ENCODE measurements at places on chromosomes 6 and 20. TPM values are rescaled to one million over a fixed set of nuclear protein-coding genes. Genes with fewer than 3 reads are reported as not detected.

- DNase-seq = peak; percentile 31
Measured at GRCh38 chr6:116969211-116969863, 92.3 kb downstream of the RFX6 start.

DNA sequence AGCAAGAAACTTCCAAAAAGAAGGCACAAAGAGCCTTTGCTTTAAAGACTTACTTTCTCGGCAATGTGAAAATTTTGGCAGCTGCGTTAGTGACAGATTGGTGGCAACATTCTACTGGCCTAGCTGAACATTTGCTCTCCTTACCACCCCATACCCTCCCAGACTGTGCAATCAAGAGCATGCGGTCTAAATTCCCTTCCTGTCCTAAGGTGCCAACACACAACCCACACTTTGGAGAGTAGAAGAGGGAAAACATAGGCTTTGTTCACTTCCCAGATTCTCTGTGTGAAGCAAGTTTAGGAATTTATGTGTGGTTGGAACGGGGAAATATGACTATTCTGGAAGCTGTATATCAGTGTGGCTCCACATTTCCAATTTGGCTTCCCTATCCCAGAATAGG is 29.8 kb upstream of the NEDD9 start:
- no peak for DNase-seq

DNA sequence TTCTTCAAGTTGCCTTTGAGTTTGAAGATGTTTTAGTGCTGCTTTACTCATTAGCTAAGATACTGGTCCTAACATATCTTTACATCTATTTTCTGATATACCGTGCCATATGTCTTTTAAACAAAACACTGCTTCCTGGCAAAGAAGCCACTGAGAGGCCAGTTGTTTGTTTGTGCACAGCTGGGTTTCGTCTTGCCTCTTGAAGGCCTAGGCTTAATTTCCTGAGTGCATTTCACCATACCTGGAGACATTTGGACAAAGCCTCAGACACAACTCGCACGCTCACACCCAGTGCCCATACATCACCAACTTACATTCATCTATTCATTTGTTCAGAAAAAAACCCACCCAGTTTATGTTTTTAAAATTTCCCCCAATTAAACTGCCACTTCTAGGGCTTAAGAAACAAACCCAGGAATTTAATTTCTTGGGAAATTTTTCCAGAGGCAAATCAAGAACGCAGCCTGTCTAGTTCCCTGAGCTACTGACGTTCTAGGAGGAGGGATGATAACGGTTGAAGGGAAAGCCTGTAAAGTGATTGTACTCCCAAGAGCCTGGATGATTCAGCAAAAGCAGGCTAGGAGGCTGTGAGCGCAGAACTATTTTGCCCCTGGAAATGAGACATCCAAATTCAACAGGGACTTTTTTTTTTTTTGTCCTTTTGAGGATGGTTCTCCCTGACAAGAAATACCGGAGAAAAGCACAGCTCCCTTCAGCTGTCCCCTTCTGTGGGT is 77.7 kb downstream of the OLIG3 start:
- DNase-seq = no peak

- DNase-seq = no peak
Measured at GRCh38 chr20:48686238-48687116, 141.3 kb downstream of the PREX1 start.

DNA sequence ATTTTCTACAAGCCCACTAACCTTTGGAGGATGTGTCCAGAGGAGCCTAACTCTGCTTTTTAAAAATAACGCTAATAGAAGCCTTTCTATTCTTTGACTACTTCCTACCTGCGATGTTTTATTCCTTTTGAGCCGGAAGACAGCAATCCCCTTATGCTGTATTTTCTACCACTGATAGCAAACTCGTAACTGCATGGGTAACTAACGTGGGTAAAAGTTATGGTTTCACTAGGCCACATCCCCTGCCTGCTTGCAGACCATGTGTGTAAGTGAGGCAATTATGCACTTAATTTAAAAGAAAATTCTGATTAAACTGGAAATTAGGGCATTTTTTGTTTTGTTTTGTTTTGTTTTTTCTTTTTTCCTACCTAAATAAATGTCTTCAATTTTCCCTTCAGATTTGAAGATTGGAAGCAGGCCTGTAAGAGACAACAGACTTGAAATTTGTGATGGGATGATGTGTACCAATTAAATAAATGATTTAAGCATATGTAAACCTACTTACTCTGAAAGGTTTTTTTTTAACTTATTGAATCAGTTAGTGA is 931 bp downstream of the UFL1 start:
- DNase-seq = peak; percentile 35

- no peak for DNase-seq
Measured at GRCh38 chr6:84576029-84576428, 188.4 kb downstream of the TBX18 start.

DNA sequence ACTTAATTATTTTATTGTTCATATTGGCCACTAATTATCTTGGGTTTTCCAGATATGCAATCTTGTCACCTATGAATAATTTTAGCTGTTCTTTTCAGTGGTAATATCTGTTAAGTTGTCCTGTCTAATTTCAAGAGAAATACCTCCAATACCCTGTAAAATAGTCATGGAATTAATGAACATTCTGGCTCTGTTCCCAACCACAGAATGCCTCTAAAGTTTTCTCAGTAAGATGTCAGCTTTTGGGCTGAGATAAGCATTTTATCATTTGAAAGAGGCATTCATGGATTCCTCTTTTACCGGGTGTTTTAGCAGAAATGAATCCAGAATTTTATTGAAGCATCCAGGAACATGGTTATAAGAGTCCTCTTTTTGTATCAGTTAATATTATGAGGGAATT is 109.3 kb downstream of the WDR27 start:
- DNase-seq = no peak

DNA sequence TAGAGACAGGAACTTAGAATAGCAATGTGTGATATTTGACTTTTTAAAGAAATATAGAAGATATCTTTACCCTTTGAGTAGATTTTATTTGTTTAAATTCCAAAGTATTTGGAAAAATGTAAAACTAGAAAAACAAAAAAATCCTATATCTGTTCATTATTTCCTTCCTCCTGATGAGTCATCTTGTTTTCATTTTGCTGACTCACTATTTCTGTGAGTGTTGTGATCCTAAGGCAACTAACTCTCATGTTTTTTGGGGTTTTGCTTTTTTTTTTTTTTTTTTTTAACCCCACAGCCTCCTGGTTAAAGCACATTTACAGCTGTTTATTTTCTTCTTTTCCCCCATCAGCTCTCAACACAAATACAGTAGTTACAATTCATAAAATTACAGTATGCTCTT is 37.8 kb upstream of the THEMIS start:
- DNase-seq = no peak

DNA sequence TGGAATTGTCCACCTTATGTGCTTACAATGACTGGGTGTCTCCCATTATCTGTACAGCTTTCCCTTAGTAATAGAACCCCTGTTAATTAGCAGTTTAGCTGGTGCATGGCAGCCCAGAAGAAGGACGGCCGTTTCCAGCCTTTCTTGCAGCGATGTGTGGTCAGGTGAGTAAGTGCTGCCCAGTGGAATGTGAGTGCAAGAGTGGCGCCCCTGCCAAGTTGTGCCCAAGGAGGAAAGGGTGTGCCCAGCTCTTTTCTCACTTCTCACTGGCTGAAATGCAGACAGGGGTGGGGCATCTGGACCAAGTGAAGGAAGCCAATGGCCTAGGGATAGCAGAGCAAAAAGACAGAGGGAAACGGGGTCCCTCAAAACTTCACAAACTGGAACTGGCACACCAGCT is 296.8 kb downstream of the PREX1 start:
- no peak for DNase-seq

DNA sequence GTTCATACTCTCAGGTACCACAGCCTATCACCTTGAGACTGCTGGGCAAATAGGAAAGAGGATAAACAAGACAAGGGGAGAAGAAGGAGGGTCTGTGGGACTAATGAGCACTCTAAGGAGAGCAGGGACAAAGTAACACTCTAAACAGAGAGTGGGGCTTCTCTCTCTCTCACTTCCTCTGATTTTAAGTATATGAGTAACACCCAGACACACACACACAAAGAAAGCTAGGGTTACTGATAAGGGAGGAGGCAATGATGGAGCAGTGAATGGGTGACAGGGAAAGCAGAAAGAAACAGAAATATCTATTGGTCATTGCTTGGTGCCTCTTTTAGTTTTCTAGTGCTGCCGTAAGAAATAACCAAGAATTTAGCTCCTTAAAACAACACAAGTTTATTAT is 96.2 kb upstream of the RNF217 start:
- no peak for DNase-seq

DNA sequence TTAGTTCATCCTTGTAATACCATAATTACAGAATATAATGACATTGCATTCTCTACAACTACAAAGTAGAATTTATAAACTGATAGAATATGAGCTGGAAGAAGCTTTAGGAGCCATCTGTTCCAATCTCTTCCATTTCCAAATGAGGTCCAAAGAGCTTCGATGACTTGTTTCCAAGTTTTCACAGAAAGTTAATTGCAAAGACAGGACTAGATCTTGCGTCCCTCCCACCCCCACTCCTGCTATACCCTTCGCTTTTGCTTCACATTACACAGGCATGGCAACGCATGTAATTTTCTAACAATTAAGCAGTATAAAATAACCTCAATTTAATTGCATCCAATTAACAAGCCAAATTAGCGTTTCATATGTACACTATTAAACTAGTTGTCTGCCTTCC is 7.0 kb downstream of the HIVEP2 start:
- DNase-seq = no peak

GRCh38 chr20:47925593-47925992 is 140.3 kb upstream of the SULF2 start:
- no peak for DNase-seq

DNA sequence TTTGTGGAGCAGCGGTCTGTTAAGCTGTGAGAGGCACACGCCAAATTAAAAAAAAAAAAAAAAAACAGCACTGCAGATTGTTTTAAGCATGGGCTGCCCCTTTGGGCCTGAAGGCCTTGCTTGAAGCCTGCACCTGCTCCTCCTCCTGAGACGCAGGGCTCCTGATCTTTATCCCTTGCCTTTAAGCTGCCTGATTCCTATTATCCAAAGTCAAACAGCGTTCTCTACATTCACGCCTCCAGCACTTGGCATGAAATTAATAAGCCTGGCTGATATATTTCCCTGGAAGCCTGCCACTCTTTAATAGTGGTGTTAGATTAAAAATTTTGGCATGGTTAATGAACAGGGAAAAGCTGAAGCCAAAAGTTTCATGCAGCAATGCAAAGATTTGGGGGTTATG is 163.9 kb downstream of the FAXC start:
- no peak for DNase-seq

- DNase-seq = peak; percentile 46
Measured at GRCh38 chr6:26521600-26522391, 16.4 kb upstream of the HMGN4 start.

DNA sequence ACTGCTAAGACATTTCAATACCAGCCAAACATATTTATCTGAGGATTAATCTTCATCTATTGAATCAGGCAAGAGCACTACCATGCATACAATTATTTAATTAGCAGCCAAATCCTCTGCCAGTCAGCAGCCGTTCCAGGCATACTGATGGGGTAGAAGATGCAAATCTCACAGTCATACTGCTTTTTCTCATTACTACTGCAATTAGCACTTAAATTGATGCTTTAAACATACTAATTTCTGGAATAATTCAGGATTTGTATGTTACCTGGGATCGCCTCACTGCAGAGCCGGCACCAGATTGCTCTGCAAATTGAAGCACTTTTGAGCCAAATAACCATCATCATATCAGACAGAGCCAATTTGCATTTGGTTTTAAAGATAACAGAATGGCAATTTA is 49.9 kb upstream of the SIM1 start:
- DNase-seq = no peak

GRCh38 chr6:150238336-150238741 is 95.5 kb downstream of the PPP1R14C start:
- no peak for DNase-seq

DNA sequence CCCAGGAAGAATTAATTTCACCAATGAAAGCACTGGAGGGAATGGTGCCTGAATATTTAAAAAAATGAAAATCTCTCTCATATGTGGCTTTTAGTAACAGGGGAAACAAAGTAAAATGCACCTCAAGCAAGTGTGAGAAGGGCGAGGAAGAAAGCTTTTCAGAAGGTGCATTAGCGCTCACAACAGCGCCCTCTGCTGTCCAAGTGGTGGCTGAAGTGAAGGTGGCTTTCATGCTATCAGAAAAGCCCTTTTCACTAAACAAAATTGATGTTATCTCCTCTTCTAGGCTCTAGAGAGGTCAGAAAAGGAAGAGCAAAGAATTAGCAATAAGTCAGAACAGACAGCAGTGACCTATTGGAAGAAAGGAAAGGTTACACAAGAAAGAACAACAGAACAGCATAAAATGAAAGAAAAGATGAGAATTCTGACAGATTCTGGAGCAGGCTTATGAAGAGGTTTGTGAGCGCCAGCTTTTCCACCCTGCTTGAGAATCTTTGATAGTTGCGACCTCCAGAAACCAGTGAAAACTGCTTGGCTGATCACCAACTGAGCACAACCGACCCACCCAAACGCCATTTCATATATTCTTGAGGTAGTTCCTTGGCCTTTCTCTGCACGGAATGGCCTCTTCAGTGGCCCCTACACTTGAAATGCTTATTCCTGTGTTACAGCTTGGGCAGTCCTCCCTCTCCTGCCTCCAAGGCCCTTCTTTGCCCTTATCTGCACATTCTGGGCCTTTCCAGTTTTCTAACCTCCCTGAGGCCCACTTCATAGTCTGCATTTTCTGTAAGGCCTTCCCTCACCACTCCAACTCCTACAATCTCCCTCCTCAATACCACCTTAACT is 45.3 kb downstream of the SMLR1 start:
- peak; percentile 80 for DNase-seq

DNA sequence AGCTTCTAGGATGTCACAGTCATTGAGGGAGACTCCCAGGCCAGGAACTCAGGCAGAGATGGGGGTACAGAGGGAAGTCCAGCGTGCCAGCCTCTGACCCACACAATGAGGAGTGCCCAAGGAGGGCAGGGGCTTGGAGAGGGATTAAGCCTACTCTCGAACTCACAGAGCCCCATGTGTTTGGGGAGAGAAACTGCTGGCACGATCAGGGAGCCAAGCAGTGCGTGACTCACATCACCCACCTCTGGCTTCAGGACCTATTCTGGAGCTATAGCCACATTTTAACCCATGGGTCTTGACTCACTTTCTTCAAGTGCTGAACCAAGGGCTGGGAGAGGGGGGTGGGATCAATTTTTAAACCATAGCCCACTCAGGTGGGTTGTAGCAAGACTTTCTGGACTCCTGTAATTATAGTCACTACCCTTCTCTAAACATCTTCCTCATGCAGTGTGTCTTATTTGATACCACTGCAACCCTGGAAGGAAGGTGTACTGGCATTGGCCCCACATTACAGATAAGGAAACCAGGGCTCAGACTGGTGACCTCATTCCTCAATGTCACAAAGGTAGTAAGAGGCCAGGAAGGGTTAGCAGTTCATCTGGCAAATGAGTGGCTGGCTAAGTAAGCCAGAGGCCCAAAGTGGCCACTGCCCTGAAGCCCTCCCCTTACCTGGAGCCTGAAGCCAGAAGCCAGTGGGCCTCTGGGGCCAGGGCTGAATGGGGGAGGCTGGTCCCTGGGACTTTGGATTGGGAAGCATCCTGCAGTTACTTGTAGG is 12.0 kb downstream of the FOXP4 start:
- no peak for DNase-seq

Gene LRRC73
- total RNA-seq = 0.52 TPM

Gene CDH4
- not detected for total RNA-seq

Gene NFKBIL1
- 15.8 TPM for total RNA-seq

All from activated CD4-positive, alpha-beta T cell treated with anti-CD3 and anti-CD28 coated beads, Interleukin-2, amount 10 ng/mL, durations not matched to agents 7 days and 5 days (primary cell).